SW 1271 (cell line): ENCODE measurements at places on chromosomes 4 and X.

DNA sequence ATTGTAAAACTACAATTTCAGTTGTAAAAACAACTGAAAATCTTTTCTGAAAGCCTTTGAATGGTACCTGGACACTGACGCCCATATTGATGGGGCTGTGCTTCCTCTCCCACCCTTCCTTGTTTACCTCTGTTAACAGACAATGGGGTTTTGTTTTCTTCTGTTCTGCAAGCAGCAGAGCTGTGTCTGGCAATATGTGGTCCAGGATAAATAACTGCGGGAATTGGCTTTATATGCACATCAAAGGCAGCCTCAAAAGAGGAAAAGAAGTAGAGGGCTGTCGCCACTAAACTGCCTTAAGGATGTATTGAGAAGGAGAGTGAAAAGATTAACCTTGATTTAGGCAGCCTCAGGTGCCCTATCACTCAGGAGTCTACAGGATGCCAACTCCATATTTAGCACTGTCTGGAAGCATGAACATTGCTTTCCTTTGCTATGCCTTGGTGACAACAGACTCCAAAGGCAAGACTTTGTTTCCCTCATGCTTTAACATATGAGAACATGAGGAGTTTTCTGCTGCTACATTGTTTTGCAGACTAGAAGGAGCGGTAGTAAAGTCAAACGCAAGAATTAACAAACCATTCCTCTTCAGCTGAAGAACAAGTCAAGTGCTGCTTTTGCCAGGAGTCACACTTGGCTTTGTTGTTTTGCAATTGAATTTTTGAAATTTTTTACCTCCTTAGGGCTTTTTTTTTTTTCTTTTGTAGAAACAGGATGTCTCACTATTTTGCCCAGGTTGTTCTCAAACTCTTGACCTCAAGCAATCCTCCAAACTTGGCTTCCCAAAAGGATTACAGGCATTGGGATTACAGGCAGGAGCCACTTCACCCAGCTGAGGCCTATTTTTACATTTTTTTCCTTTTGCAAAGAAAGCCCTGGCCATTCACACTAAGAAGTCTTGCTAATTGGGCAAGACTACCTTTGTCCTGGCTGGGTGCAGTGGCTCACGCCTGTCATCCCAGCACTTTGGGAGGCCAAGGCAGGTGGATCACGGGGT lies 3.0 kb downstream of the IL21 start:
- no peak for DNase-seq

DNA sequence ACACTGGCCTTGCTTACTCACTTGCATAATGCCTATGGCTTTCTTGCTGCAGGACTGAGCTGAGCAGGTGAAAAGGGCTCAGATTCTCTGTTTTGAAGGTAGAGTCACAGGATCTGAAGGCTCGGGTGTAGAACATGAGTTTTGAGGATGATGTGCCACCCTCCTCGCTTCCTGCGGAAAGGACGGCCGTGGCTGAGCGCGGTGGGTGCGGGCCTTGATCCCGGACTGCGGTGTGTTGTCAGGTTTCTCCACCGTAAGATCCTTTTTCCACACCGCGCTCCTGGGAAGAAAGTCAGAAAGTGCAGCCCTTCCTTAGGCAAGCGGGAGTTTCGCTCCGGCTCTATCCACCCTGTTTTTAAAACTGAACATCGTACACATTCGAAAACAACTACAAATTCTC lies 36.2 kb downstream of the ZFP42 start:
- DNase-seq = no peak

- no peak for DNase-seq
Observed at GRCh38 chr4:173192375-173193162, 24.0 kb downstream of the GALNT7 start.

- DNase-seq = no peak
Observed at GRCh38 chrX:152913346-152913745, 15.5 kb downstream of the ZNF185 start.

GRCh38 chr4:118807659-118808058 lies 28.3 kb downstream of the SEC24D start:
- no peak for DNase-seq

DNA sequence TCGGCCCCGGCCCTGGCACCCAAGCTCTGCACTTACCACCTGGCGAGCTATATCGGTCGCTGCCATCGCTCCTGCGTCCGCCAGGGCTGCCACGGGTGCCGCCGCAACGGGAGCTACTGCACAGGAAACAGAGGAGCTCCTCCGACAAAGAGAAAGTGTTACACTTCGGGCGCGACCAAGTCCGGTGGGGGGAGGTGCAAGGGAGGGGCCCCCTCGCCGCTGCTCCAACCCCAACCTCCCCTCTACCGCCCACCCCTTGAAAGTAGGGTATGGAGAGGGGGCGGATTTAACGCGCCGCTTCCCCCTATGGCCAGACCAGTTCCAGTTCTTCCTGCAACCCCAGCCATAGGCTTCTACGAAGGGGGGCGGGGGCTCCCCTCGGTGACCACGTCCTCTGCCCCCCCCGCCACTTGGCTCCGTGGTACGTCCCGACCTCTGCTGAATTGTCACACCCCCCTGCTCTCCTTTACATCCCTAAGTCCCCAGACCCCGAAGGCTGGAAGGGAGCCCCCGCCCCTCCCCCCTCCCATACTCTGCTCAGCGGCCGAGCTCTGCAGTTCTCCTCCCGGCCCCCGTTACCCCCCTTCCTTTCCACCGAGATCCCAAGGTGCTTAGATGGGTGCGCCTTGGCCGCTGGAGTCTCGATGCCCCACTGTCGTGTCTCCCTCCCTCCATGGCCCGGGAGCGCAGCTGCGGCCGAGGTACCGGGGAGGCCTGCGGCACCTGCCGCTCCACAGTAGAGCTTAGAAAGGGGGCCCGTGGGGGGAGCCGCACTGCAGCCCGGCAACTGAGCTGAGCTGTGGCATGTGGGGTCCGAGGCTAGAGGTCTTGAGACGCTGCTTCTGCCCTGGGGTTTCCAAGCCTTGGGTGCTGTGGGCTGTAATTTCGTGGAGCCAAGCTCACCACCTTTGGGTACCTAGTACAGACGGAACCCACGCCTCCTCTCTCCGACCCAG lies at the start of gene SEPTIN6:
SEPTIN6 (minus strand) TSS at position 129 of the 956 bp plus-strand sequence; CDS start at position 66, 63 bp downstream.
- DNase-seq = peak; percentile 42

DNA sequence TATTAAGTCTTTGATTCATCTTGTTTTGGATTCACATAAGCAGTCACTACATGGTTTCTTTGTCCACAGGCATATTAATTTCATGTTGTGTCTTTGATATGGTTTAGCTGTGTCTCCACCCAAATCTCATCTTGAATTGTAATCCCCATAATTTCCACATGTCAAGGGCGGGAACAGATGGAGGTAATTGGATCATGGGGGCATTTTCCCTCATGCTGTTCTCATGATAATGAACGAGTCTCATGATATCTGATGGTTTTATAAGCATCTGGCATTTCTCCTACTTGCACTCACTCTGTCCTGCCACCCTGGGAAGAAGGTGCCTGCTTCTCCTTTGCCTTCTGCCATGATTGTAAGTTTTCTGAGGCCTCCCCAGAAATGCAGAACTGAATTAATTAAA lies 1811.2 kb upstream of the PCDH10 start:
- no peak for DNase-seq

GRCh38 chrX:125093852-125094251 lies 225.8 kb upstream of the TEX13C start:
- no peak for DNase-seq

GRCh38 chr4:175330652-175331051 lies 412.5 kb downstream of the ADAM29 start:
- no peak for DNase-seq

GRCh38 chr4:53644607-53645006 lies 53.3 kb upstream of the LNX1 start:
- no peak for DNase-seq
